Gastroesophageal sphincter (tissue), 4 donors: ENCODE measurements at places on chromosomes 4 and X. TPM values are rescaled to one million over a fixed set of nuclear protein-coding genes. Genes with fewer than 3 reads are reported as not detected.
A peak's percentile ranks its signal among the peaks of the same experiment; 100 is the strongest.

Gene SLC10A6
- 1.6 TPM for total RNA-seq

Gene TBC1D9
- 17.1 TPM for total RNA-seq

Gene UNC5C
- 1.6 TPM for total RNA-seq

GRCh38 chrX:154472685-154473632, 6.1 kb downstream of the LAGE3 start:
- ATAC-seq: no peak

DNA sequence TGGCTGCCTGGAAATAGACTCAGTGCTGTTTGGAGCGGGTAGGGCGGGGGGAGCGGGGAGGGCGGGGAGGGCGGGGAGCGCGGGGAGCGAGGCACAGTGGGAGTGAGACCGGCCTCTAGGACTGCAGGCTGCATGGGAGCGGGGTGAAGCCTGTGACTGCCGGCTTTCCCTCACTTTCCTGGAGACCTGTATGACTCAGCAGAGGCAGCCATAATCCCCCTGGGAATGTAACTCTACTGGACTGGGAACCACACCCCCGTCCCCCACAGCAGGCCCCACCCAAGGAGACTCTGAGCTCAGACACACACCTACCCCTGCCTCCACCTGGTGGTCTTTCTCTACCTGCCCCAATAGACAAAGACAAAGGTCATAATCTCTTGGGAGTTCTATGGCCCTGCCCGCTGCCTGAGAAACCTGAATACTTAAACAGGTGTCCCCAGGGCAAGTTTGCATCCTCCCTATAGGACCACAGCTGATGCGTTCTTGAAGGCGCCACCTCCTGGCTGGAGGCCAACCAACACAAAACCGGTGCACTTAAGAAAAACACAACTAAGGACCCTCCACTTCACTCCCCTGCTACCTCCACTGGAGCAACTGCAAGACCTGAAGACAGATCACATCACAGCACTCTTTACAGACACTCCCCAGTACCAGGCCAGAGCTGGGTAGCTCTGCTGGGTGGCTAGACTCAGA, 18.0 kb downstream of the HDAC8 start:
- no peak for ATAC-seq

- no peak for ATAC-seq
Measured at GRCh38 chr4:2217726-2218125, 24.2 kb downstream of the HAUS3 start.

GRCh38 chr4:81152839-81153713, 61.9 kb downstream of the PRKG2 start:
- no peak for ATAC-seq

- ATAC-seq: no peak
Measured at GRCh38 chrX:19931146-19931545, 43.7 kb upstream of the SH3KBP1 start.

DNA sequence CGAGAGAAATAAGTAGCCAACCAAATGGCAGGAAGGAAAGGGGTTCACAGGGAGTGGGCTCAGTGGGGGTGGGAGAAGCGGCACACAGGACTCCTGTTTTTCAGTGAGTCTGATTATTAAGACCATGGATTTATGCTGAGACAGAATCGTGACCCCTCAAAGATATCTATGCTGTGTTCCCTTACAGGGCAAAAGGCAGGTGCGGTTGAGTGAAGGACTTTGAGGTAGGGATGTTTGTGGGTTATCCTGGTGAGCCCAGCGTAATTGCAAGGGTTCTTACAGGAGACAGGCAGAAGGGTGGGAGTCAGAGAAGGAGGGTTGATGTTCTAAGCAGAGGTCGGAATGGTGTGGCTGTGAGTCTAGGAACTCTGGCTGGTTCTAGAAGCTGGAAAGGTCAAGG, 73.0 kb downstream of the EVC start:
- no peak for ATAC-seq

- no peak for ATAC-seq
Measured at GRCh38 chrX:42715701-42716262, 62.2 kb downstream of the PPP1R2C start.

DNA sequence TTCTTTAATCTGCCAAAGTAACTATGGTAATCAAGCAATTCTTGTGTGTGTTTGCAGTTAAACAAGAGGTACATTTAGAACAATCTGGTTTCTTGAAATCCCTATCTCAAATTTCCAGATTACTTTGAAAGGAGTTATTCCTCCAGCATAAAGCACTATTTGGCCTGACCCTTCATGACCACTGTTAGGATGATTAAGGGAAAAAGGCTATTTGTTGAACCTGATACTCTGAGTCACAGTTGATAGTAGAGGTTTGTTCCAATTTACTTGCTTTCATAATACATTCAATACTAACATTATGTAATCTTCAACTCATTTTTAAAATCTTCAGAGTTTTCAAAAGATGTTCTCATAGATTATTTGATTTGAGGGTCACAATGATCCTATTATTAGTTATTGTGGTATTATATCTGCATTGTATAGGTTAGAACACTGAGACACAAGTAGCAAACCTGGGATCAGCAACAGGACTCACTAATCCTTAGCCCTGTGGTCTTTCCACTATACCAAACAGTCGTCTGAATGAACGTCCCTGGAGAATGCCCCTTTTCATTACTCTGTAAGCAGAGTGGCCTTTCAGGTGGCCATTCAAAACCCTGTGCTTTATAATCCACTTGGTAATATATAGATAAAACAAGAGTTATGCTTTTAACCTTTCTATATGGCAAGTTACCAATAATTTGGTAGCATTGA, 8.1 kb upstream of the NDST4 start:
- ATAC-seq: no peak

GRCh38 chrX:71549986-71550385, 17.1 kb downstream of the OGT start:
- no peak for ATAC-seq

- no peak for ATAC-seq
Measured at GRCh38 chr4:72207196-72207595, 175.4 kb downstream of the NPFFR2 start.

GRCh38 chr4:70603856-70604255, 11.8 kb downstream of the AMBN start:
- no peak for ATAC-seq

DNA sequence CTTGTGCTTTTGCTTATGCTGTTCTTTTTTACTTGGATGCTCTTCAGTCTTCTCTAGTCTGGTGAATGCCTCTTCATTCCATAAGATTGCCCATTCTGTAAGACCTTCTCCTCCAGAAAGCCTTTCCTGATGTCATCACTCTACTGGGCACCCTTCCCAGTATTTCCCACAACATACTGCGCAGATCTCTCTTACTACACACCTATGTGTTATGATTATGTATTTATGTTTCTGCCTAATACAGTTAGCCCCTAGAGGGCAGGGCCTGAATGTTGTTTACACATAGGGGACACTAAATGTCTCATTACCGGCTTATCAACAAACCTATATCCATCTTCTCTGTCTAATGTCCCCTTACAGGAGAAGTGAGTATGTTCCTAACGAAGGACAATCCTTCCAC, 21.1 kb downstream of the AIFM1 start:
- no peak for ATAC-seq

- ATAC-seq: no peak
Measured at GRCh38 chrX:17986440-17986839, 125.3 kb upstream of the RAI2 start.

GRCh38 chr4:80155316-80155982, 41.9 kb upstream of the PRDM8 start:
- no peak for ATAC-seq

DNA sequence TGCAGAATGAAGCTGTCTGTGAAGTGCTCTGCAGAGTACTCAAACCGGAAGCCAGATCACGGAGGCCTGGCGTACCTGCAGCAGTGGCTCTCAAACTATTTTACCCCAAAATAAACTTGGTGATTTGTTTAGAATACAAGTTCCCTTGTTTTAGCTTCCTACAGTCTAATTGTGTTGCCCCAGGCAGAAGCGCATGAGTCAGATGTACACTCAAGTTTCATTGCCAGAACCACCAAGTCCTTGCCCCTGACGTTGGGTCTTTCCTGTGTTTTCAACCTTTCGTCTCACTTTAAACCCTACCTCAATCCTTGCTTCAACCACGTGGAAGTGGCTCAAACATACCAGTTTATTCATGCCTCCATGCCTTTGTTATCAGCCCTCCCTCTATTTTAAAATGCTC, 66.2 kb upstream of the SLC7A11 start:
- ATAC-seq: no peak

DNA sequence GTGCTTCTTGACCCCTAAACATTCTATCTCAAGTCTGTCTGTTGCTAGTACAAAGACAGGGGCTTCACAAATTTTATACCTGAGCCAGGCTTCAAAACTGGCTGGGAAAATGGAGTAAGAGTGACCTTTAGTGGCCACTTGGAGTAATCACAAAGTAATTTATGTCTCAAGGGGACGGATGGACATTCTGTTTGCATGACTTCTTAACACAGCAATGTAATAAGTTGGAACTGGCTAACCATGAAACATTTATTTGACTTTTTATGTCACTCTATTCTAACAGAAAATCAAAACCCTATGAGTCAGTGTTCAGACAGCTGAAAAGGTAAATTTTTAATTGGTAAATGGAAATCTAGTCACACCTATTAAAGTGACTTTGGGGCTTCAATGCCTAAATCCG, 600.6 kb downstream of the ANKRD50 start:
- ATAC-seq: peak; percentile 88
